ENCODE measurements at places on chromosomes 4 and X. TPM values are rescaled to one million over a fixed set of nuclear protein-coding genes. Genes with fewer than 3 reads are reported as not detected.

- no peak for DNase-seq
These were observed 136.5 kb downstream of the SH3KBP1 start for GRCh38 chrX:19750783-19751467.

DNA sequence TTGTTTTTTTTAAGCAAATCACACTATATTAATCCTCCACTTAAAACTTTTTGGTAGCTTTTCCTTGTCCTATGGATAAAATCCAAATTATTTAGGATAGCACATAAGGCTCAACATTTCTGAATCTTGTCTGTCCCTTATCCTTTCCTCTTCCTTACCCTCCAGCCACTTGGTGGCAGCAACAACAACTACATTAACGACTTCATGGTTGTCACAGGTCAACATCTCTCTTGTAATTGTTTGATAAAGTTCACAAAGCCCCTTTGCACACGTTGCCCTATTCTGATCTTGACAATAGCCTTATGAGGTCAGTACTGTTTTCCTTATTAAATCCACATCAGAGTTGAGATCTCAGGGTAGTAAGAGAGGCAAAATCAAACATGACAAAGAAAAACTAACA lies 269.0 kb upstream of the PABPC4L start:
- peak; percentile 11 for DNase-seq

GRCh38 chrX:119186763-119187162 lies 49.3 kb upstream of the PGRMC1 start:
- no peak for DNase-seq

The GABRA4 gene
- total RNA-seq: not detected

DNA sequence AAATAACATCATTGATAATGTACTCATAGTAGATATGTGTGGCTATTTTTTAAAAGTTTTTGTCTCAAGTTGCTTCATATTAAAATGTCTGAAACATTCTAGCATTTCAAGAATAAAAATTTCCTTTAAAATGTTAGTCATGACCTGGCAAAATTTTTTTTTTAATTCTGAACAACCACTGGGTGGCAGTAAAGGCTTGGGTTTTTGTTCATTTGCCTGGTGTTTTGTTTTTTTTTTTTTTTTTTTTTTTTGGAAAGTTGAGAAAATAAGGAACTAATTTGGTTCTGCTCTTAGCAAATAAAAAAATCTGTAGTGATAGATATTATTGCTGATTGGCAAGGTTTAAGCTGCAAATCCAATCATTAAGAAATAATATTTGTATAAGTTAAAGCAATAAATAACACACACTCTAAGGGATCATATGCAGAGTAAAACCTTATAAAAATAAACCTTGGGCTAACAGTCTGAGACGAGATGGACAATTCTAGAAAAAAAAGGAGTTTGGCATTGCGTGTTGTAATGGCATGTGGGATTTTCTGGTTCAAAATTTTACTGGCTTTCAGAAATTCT lies 81.4 kb downstream of the CEP44 start:
- peak; percentile 30 for DNase-seq

DNA sequence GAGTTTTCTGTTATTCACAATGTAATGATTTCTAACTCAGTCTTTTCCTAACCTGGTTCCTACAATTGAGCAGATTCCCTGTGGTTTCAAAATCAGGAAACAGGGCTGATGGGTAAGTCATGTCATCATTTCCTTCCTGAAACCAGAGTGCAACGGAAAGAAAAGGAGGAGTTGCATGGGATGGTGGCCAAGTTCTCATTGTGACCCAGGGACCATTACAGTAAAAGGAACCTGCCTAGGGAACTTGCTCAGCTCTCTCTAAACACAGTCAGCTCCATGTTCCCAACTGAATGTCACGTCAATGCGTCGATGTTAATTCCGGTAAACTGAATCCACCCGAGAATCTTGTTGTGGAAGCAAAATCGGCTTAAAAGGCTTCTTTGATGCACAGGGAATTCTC lies 51.2 kb downstream of the LGI2 start:
- DNase-seq: no peak

GRCh38 chrX:6718766-6719165 lies 183.8 kb upstream of the VCX3A start:
- DNase-seq: no peak

The SRD5A3 gene
- total RNA-seq: 14.3 TPM

GRCh38 chrX:99603091-99603814 lies 806.8 kb downstream of the PCDH19 start:
- no peak for DNase-seq

GRCh38 chr4:87060957-87061356 lies 126.1 kb downstream of the AFF1 start:
- DNase-seq: no peak

The ARHGEF38 gene
- total RNA-seq: 0.02 TPM

The MMRN1 gene
- 0.12 TPM for total RNA-seq

- DNase-seq: no peak
These were observed 115.5 kb upstream of the ACSL4 start for GRCh38 chrX:109848461-109849050.

The ZNF157 gene
- total RNA-seq: not detected

DNA sequence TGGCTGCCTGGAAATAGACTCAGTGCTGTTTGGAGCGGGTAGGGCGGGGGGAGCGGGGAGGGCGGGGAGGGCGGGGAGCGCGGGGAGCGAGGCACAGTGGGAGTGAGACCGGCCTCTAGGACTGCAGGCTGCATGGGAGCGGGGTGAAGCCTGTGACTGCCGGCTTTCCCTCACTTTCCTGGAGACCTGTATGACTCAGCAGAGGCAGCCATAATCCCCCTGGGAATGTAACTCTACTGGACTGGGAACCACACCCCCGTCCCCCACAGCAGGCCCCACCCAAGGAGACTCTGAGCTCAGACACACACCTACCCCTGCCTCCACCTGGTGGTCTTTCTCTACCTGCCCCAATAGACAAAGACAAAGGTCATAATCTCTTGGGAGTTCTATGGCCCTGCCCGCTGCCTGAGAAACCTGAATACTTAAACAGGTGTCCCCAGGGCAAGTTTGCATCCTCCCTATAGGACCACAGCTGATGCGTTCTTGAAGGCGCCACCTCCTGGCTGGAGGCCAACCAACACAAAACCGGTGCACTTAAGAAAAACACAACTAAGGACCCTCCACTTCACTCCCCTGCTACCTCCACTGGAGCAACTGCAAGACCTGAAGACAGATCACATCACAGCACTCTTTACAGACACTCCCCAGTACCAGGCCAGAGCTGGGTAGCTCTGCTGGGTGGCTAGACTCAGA lies 18.0 kb downstream of the HDAC8 start:
- DNase-seq: peak; percentile 70

The ANXA10 gene
- total RNA-seq: 2.5 TPM

DNA sequence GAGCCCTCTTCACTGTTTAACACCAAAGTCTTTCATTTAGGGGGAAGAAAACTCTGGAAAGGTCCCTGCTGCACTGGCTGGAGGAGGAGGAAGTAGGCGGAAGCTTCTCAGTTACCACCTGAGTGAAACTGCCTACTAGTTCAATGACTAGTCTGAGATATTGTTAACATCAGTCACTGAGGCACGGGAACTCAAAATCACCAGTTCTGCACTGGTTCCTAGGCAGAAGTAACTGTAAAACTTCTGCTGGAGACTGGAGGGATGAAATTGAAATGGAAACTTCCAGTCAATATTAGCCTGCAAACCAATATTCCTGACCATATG lies 178.3 kb downstream of the SNCA start:
- DNase-seq: no peak

- DNase-seq: no peak
These were observed 14.7 kb downstream of the YY2 start for GRCh38 chrX:21870494-21870893.

GRCh38 chr4:104352211-104352610 lies 142.5 kb downstream of the CXXC4 start:
- no peak for DNase-seq
